HFFc6 (cell line): ENCODE measurements at places on chromosomes 1 and 21. TPM values are rescaled to one million over a fixed set of nuclear protein-coding genes. Genes with fewer than 3 reads are reported as not detected.

The SGIP1 gene
- total RNA-seq = 49.5 to 70.0 TPM (median 70.0 TPM) in 3 replicates

The MXRA8 gene
- total RNA-seq = 460 to 541 TPM (median 524 TPM) in 3 replicates

The NR1I3 gene
- total RNA-seq = not detected in 3 replicates

The SV2A gene
- total RNA-seq = 16.1 to 27.0 TPM (median 17.2 TPM) in 3 replicates

The APCS gene
- total RNA-seq = not detected in 3 replicates

The BSND gene
- not detected in 2 replicates for total RNA-seq

The TMCC2 gene
- 3.4 to 4.1 TPM (median 3.8 TPM) in 3 replicates for total RNA-seq
